Activated T-helper 1 cell treated with Interleukin-2 at 50 U/mL for 16 hours (primary cell): ENCODE measurements at places on chromosomes 7 and 10.

DNA sequence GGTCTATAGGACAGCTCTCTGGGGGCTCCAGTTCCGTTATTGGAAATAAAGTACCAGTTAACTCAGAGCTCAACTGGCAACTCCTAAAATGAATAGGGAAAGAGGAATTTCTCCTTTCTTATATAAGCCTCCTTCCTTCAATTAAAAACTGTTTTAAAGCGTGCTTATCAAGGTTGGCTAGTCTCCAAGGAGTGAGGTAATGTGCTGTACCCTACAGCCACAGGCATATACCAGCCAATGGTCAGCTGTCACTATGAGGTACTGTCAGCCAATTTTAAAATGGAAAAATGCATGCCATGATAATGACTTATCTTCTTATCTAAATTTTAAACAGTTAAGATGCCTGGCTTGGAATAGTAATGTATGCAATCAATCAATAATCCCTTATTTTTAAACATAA is 76.2 kb downstream of the PLCE1 start:
- DNase-seq, result no peak

DNA sequence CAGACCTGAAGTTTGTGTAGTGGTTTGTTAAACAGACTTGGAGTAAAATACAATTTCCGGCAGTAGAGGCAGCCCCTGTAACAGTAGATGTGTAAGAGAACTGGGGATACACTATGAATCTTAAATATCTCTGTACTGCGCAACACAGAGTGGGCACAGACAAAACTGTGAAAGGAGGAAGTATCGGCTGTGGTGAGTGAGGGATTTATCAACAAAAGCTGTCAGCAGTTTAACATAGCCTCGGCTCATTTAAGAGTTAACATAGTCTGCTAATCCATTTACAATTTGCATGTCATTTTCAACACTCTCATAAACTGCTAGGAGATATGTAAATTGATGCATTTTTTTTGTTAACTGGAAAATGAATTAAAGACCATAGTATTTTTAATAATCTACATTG is 225.2 kb downstream of the ZWINT start:
- DNase-seq, result no peak

GRCh38 chr7:65804887-65805286 is 68.0 kb upstream of the VKORC1L1 start:
- DNase-seq, result no peak

- no peak for DNase-seq
Observed at GRCh38 chr7:17355050-17355449, 56.6 kb downstream of the AHR start.

- no peak for DNase-seq
Observed at GRCh38 chr10:127012769-127013152, 107.5 kb downstream of the DOCK1 start.

DNA sequence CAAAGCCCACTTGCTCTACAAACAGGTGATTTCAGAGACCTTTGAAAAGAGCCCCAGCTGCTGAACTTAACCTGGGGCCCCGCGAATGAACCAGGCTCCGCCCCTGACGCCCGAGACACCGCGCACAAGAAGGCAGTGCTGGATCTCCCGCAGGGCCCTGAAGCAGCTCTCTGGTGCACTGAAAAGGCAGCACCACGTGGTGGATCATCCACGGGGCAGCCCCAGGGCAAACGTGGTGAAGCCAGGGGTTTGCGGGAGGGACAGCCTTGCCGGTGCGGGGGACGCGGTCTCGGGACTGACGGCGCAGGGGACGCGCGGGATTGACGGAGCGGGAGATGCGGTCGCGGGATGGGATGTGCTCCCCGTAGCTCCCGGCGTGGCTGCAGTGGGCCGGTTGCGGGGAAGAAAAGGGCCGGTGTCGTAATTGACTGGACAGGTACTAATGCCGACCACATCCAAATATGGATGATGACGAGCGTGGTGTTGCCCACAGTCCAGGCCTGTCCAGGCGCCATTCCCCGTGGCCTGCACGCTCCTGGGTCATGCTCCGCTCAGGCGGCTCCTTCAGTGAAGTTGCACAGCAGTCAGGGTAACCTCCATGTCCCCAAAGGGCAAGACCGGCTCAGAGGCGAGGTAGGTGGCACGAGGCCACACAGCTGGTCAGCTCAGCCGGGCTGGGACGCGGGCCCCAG is 421.1 kb downstream of the DNAJB6 start:
- no peak for DNase-seq

- no peak for DNase-seq
Observed at GRCh38 chr10:112639298-112639697, 192.3 kb downstream of the VTI1A start.
